ENCODE measurements at places on chromosomes 3 and 15.

- no peak for DNase-seq
Measured at GRCh38 chr3:108598375-108598774, 8.9 kb downstream of the DZIP3 start.

GRCh38 chr3:177528306-177529070 is 331.2 kb upstream of the TBL1XR1 start:
- DNase-seq, result no peak

GRCh38 chr3:158355623-158356588 is 215.1 kb upstream of the MLF1 start:
- DNase-seq, result no peak

GRCh38 chr3:291028-291427 is 94.5 kb downstream of the CHL1 start:
- no peak for DNase-seq

GRCh38 chr15:87567406-87568030 is 689.0 kb downstream of the NTRK3 start:
- no peak for DNase-seq

DNA sequence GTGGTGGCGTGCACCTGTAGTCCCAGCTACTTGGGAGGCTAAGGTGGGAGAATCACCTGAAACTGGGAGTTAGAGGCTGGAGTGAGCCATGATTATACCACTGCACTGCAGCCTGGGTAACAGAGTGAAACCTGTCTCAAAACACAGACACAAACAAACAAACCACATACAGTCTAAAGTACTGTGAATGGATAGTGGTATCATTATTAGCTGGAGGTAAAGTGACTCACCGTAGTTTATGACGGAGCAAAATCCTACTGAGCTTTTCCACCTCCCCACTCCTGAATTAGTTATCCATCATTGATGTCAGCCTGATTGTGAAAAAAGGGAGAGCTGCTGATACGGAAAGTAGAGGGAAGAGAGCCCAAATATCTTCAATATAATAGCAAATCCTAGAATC is 3.2 kb upstream of the CNOT10 start:
- no peak for DNase-seq

- peak; percentile 7 for DNase-seq
Measured at GRCh38 chr3:142022381-142022780, 127.0 kb downstream of the TFDP2 start.

GRCh38 chr3:37189109-37189508 is 14.7 kb upstream of the LRRFIP2 start:
- no peak for DNase-seq

All from neural progenitor cell (in vitro differentiated cells).